Stimulated activated naive CD4-positive, alpha-beta T cell treated with Interleukin-2 at 50 U/mL for 16 hours (primary cell): ENCODE measurements at places on chromosomes 1 and 21.

DNA sequence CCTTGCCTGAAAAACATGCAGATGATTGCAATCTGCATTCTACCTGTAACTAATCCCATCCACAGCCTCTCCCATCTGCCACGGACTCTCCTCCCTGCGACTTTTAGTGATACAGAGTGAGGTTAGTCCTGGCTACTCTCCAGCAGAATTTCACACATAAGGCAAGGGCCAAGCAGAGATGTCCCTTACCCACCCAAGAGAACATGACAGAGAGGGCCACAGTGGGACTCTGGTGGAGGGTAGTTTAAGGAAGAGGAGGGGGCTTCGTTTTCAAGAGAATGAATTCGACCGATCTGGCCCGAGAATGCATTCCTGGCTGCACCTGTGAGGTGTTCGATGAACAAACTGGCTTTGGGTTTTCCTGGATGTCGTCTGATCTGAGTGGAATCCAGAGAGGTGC, 87.5 kb upstream of the SIM2 start:
- DNase-seq, result no peak

GRCh38 chr1:184620469-184620868, 134.2 kb downstream of the EDEM3 start:
- DNase-seq, result no peak

- DNase-seq, result no peak
These were observed 99.7 kb downstream of the NMNAT2 start for GRCh38 chr1:183318433-183318832.

DNA sequence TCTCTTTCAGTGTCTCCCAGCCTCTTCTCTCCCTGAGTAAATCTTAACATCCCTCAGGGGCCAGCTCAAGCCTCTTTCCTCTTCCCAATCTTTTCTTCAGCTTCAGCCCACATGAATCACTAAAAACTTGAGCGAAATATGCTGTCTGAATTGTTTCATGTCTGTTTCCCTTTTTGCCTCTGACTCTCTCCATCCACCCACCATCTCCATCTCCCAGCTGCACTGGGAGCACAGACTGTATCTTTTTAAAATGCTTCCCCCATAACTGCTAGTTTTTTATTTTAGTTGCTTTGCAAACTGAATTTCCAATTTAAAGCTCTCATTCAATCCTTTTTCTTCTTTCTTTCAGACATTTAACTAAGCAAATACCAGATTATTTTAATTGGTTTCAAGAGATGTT, 3.0 kb upstream of the AHCTF1 start:
- DNase-seq, result no peak

GRCh38 chr1:201566529-201566823, 27.5 kb downstream of the NAV1 start:
- no peak for DNase-seq

DNA sequence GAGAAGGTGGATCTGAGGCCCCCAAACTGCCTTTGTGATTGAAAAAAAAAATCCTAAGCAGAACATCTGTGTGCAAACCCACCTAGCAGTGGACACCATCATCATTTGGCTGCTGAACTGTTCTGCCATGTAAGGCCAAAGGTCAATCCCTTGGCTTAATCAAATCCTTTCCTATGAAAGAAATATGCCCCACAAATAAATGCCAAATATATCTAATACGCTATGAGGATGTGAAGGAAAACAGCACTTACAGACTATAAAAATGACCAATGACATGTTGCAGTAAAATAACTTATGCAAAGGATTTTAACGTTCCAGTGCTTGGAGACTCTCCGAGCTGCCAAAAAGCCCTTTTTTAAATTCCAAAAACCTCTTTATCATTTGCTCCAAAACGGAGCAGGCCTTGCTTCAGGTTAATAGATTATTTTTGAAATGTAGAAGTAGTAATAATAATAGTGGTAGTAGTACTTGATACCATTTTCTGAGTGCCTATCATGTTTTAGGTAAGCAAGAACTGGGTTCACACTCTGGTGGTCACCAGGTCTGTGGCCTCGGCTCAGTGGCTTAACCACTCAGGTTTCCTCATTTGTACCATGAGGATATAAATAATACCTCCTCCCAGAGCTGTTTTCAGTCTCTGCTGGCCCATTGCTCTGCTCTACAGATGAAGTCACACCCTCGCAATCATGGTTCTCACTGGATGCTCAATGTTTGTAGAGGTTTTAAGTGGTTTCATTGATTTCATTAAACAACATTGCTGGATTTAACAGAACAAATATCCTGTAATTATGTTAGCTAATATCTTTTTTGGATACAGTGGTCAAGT, 47.9 kb upstream of the EDEM3 start:
- DNase-seq, result no peak

DNA sequence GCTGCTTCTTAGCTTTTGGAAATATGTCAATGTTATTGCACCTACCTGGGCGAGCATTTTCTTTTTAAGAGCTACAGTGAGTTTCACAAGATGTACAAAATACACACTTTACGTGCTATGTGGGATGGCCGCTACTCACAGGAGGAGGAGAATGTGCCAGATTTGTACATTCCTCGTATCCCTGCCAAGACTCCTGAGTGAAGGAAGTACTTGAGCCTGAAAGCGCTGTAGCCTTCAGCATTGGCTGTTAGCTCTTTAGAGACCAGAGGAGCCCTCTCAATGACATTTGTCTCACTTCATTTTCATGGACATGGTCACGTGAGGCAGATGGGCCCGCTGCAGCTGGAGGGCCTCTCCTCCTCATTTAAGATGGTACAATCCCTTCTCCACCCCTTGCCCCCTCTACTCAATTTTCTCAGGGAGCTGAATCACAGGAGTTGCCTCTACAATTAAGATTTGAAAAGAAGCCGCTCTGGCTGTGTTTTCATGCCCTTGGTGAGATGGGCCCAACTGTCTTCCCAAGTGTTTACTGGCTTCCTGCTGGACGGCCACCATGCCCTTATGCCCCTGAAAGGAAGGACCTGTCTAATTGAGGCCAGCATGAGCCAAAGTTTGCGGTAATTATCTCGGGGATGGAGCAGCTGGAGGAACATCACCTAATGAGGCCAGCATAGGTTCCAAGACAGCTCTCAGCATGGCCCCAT, 442.6 kb downstream of the PRDM2 start:
- no peak for DNase-seq

- peak; percentile 55 for DNase-seq
These were observed 103.9 kb downstream of the CASZ1 start for GRCh38 chr1:10692401-10693021.

DNA sequence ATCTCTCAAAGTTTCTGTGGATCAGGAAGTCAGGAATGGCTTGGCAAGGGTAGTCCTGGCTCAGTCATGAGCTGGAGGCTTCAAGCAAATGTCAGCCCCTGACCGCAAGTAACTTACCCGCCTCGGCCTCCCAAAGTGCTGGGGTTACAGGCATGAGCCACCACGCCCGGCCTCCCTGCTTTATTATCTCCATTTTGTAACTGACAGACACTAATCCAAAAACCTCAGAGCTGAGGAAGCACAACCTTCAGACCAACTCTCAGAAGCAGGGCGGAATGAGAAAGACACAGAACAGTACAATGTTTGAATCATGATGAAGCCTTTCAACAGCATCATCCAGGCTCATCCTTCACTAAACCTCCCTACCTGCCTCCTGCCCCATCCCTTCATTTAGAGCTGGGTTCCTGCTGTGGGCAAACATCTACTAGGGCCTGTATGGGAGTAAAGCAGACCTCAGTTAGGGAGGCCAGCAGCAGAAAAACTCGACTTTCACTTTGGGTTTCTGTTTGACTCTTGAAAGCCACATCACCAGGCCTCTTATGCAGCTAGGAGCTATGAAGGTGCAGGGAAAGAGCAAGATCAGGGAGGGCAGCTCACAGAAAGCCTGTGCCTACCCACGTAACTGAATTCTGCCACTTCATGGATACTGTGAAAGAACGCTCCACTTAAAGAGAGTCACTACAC, 84.4 kb upstream of the RAB4A start:
- DNase-seq, result no peak

DNA sequence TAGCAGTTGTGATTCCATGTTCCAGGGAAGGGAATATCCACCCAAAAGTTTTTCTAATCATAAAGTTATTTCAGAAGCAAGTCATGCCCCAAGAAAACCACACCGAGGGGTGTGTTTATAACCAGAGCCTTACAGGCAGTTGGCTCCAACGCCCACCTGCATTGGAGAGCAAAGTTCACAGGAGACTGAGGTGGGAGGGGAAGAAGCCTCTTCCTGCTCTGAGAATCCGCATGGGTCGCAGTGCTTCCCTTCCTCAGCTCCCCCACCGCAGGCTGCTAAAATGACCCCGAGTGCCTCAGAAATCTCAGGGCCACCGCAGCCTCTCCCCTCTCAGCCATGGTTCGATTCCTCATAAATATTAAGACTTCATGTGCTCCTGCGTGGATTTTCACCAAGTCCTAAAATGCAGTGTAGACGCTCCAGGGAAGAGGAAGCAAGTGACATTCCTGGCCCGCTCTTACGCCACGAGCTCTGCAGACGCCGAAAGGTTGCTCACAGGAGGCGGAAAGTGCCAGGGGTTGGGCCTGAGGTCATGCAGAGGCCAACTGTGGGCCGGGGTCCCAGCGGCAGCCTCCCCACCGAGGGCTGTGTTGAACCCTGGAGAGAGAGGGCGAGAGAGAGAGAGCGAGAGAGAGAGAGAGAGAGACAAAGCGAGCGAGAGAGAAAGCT, 13.4 kb upstream of the SPSB1 start:
- no peak for DNase-seq

GRCh38 chr1:248841702-248842395, 3.8 kb downstream of the ZNF672 start:
- DNase-seq, result peak; percentile 23

DNA sequence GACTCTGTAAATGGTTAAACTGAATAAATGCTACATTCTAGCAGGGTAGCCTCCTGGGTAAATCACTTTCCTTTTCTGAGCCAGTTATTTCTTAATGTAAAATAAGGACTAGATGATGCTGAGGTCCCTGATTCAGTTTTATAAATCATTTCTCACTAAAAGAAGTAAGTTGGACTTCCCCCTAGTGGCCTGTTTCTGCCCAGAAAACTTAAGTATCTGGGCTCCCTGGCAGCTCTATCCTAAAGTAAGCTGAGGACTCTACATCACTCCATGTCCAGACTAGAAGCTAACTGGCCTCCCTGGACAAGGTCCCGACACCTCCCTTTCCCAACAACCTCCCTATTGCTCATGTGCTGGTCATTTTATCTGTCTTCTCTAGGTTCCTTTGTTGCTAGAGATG, 3.0 kb downstream of the GPN2 start:
- no peak for DNase-seq

GRCh38 chr1:69305621-69306020, 262.1 kb upstream of the LRRC7 start:
- no peak for DNase-seq

DNA sequence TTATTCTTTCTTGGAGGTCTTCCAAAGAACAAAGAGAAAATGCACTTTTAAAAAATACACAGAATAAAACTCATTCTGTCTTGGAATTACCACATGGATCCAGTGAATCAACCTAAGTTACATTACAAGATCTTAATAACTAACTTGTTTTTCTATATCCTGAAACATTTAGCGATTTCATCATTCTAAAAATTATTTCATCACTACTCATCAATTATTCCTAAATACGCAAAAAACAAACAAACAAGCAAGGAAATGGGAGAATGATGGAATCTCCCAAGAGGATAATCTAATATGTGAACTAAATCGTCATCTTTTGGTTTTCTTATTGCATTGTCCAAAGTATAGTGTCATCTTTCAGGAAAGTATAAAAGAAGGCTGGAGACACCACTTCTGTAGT, 38.5 kb upstream of the GNG4 start:
- DNase-seq, result no peak

GRCh38 chr21:45353200-45353599, 51.8 kb upstream of the COL18A1 start:
- no peak for DNase-seq

GRCh38 chr1:154730259-154730658, 122.3 kb upstream of the ADAR start:
- no peak for DNase-seq

DNA sequence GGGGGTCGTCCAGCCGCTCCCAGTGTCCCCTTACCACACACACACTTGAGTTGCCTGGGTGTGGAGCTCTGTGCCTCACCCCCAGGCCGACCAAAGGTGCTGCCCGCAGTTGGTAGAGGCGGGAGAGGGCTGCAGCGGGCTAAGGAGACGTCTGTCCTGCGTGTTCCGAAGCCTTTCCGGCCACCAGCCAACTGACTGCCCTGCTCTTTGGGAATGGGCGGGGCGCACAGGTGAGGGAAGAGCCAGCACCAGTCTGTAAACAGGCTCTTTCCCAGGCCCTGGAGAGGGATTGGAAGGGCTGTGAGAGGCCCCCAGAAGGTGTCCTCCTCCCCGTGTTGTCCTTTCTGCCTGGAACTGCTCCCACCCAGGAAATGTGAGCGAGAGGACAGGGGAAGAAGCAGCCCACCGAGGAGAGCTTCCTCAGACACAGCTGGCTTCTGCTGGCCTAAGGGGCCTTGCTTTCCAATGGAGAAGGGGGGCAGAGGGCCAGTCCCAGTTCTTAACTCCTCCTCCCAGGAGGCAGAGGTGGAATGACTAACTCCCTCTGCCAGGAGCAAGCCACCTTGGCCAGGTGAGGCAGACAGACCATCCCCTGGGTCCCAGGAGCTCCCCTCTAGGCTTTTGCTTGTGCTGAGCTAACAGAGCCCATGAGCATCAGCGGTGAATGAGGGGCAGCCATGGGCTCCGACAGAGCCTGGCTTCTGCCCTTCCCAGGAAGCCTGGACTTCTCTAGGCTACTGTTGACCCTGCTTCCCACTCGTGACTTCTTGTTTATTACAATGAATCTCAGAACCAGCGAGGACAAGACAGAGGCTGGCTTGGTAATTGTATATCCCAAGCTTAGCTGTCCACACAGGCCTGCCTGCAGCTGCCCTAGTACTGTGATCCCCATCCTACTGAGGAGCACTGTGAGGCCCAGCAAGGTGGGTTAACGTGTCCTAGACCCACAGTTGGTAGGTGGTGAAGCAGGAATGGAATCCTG, 158.1 kb upstream of the COA6 start:
- no peak for DNase-seq
